ENCODE measurements at places on chromosomes 3 and 15.
A peak's percentile ranks its signal among the peaks of the same experiment; 100 is the strongest.

DNA sequence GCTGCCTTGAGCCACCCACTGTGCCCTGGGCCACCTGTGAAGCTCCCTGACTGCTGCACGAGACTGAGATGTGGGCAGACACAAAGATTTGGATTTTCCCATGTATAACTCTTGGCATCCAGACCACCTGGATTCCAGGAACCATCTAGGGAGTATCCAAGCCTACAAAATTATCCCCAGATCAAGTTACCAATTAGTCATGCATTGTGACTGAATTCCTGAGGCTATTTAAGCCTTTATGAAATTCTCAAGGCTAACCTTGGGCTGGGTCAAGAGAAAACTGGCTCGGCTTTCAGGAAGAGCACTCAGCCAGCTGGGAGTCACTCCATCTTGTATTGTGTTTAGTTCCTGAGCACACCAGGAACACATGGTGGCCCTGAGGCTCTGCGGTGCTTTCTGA, 13.3 kb upstream of the ATP13A5 start:
- peak; percentile 88 for DNase-seq

- no peak for DNase-seq
Observed at GRCh38 chr3:144032531-144033239, 61.1 kb downstream of the DIPK2A start.

DNA sequence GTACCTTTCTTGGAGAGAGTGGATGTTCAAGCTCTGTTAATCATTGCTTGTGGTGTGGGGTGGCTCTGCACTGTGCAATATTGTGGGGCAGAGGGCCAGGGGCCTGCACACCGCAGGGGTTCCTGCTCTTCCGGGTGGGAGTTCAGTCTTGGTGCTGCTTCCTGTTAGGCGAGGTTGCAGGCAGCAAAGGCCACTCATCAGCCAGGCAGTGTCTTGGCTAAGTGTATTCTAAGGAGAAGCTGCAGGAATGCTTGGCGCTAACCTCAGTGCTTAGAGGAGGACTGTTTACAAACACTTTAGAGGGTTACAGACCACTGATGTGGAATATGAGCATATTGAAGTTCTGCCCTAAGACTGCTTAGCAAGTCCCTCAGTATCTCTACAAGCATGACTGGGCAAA, 81.7 kb downstream of the CEP63 start:
- peak; percentile 19 for DNase-seq

GRCh38 chr3:178440043-178440442, 96.2 kb upstream of the KCNMB2 start:
- DNase-seq = no peak

- no peak for DNase-seq
Observed at GRCh38 chr3:20523293-20523692, 337.3 kb upstream of the SGO1 start.

DNA sequence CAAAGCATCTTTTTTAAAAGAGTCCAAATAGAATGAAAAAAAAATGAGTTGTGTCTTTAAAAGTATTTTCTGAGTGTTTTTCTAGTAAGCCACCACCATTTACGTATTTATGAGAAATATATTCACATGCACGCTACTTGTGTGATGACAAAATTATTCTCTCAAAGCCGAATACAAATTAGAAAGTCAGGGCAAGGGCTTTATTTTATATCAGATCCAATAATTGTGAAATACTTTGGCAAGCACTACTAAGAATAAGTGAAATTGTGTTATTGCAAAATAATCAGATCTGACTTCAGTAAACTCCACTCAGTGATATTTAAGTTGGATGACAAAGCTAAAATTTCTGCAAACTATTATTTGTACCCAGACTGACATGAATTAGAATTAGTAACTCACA, 589.3 kb upstream of the KCNMB2 start:
- DNase-seq = no peak

DNA sequence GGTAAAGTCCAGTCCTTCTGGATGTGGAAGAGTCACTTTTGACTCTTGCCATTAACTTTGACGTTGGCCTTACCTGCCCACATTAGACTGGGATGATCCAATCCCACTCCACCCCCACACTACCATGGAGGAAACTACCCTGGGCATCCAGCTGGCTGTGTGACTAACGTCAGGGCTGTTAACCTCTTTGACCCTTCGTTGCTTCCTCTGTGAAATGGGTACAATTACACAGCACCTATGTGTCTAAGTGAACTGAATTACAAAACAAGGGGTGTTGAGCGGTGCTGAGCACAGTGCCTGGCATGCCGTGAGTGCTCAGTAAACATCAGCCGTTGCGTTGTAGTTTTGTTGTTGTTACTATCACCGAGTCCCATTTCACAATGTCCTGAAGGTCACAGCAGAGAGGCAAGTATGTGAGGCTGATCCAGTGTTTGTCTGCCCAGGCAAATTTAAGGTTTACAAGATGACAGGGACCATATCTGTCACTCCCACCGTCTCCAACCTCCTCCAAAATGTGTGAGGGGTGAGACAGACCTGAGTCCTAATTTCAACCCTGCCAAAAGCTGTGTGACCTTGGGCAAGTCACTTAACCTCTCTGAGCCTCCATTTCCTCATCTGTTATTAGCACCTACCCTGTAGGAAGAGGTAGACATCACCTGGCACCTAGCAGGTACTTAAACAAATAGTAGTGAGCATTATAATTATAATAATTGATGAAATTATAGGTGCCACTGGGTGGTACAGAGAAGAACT, 20.9 kb downstream of the WNT7A start:
- DNase-seq = no peak

DNA sequence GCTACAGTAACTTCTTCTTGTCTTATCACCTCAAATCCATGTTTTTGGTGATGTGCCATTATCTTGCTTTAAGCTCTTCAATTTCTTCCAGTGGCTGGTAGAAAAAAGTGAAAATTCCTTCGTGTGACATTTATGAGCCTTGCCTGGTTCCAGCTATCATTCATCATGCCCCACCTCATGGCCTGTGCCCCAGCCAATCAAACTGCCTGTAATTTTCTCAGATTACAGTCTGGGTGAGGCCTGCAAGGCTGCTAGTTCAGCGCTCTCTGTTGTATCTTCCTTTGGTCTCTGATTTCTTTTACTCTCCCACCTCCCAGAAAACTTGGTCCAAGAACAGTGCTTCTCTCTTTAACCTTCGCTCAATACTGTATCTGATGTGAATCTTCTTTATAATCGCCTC, 249.3 kb upstream of the ZNF717 start:
- DNase-seq = no peak

DNA sequence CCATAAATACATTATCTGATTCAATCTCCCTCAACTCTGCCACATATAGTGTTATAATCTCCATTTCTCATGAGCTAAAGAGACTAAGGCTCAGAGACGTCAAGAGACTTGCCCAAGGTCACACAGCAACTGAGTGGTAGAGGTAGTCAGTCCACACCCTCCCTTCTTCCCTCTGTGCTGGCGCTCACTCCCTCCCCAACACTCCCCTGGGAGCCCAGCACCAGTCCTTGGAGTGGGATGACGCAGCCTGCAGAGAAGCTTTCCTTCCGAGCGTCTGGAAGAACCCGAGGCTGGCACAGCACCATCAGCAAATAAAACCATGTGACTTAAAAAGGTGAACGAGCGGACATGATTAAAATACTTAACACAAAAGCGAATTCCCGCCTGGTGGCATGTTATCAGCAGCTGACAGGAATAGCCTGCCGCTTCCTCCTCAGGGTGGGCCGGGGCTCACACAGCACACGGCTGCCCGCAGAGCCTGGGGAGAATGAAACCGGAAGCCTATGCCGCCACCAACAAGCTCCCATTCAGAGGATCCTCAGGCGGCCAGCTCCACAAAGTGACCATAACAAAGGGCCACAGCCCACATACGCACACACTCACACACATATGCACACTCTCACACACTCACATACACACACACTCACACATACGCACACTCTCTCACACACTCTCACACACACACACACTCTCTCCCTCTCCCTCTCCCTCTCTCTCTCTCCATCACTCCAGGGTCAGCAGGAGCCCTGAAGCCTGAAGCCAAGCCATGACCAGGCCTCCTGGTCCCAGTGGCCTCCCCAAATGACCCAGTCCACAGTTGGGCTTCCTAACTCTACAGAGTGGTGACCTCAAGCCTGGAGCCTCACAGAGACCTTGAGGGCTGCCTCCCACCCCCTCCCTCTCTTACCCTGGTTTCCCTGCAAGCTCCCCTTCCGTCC, 120.5 kb downstream of the XXYLT1 start:
- peak; percentile 88 for DNase-seq

DNA sequence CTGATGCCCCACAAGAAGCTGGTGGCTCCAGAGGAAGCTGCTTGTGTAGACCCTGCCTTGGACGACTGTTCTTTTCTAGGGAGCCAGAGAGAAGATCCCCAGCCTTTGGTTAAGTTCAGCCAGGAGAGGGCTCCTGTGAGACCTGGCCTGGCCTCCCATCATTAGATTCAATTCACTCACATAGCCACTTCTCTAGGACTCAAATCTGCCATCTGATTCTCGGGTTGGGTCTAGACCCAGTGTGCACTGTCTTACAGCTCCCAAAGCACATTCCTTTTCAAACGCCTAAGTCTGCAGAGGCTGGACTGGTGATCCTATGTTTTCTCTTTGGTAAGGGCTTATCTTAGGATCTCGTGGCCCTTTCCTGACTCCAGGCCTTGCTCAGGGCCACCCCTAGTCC, 81.7 kb upstream of the NPHP3 start:
- no peak for DNase-seq

DNA sequence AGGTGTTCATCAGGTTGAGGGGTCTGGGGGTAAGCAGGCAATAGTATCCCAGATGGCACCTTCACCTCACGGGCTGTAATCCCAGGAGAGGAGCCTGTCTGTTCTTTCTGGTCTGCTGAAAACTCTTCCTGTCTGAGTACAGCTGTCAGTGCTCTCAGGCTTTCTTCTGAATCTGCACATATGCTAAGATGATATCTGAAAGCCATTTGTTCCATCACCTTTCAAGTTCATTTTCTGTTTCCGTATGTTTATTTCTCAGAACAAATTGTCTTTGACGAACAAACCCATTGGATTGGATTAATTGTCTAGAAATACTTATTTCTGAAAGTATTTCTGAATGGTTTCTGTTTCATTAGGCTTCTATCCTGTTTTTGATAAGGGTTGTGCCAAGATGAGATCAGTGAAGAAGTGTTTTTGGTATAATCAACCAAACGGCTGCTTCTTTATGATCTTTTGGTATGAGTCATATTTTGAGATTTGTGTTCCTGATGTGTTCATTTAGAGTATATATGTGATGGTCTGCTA, 13.3 kb downstream of the ZNF592 start:
- DNase-seq = no peak

DNA sequence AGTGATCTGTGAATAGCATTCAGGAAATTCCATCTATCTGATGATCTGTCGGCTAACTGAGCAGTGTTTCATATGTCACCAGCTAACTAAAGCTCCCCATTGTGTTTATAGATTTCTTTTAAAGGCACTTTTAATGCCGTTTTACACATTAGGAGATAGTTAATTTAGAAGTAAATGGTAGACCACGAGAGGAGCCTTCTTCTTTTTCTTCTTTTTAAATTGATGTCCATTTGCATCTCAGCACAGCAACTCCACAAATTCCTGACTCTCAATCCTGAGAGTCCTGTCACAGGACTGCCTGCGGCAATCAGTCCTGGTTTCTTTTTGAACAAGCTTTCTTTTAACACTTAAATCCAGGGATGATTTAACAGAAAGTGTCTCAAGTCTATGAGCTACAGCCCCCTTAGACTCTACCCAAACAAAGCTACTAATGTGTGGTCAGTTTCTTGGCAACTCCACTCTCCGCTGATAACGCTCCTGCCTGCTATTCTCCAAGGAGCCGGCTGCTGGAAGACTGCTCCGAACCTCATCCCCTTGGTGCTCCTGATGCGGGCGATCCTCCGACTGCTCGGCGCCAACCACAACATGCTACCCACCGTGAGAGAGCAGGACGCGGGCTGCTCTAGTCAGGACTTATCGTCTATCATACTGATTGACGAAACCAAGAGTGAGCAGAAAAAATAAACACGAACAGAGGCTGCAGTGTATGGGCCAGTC, 421.4 kb downstream of the MECOM start:
- DNase-seq = peak; percentile 75

DNA sequence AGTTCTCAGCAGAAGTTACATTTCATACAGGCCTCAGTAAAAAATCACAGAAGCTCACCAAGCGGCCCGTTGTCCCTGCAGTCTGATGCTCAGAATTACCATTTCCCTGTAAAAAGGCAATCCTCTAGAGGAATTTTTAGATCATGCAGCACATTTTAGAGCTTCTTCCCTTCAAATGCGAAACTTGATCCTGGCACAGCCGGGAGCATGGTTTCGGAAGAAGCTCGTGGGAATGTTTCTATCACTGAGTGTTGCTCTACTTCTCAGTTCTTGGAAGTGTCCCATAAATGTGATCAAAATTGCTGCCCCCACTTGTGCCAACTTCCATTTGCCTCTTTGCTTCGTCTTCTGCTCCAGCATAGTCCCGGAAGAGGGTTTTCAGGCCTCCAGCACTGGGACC, 3.8 kb upstream of the H1-8 start:
- DNase-seq = no peak

GRCh38 chr15:88959445-88959844, 46.3 kb upstream of the MFGE8 start:
- DNase-seq = no peak

DNA sequence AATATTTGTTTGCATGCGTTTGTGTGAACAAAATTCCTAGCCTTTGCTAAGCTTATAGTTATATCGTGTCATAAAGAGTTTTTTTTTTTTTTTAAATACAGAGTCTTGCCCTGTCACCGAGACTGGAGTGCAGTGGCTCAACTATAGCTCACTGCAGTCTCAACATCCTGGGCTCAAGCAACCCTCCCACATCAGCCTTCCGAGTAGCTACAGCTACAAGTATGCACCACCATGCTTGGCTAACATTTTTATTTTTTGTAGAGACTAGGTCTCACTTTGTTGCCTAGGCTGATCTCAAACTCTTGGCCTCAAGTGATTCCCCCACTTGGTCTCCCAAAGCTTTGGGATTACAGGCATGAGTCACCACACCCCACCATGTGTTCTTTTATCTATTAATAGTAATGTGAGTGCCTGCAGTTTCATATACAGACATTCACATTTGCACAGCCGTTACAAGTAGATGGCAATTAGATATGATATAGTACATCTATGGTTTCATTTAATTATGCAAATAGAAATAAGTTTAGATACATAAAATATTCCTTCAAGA, 848.6 kb downstream of the PDCD6IP start:
- DNase-seq = peak; percentile 21

- no peak for DNase-seq
Observed at GRCh38 chr3:46221391-46221790, 13.3 kb upstream of the CCR1 start.

Data from HT1080 (cell line).